ENCODE measurements at places on chromosomes 3 and 15.
A peak's percentile ranks its signal among the peaks of the same experiment; 100 is the strongest.

- DNase-seq = no peak
Observed at GRCh38 chr3:18252578-18252977, 172.6 kb downstream of the SATB1 start.

DNA sequence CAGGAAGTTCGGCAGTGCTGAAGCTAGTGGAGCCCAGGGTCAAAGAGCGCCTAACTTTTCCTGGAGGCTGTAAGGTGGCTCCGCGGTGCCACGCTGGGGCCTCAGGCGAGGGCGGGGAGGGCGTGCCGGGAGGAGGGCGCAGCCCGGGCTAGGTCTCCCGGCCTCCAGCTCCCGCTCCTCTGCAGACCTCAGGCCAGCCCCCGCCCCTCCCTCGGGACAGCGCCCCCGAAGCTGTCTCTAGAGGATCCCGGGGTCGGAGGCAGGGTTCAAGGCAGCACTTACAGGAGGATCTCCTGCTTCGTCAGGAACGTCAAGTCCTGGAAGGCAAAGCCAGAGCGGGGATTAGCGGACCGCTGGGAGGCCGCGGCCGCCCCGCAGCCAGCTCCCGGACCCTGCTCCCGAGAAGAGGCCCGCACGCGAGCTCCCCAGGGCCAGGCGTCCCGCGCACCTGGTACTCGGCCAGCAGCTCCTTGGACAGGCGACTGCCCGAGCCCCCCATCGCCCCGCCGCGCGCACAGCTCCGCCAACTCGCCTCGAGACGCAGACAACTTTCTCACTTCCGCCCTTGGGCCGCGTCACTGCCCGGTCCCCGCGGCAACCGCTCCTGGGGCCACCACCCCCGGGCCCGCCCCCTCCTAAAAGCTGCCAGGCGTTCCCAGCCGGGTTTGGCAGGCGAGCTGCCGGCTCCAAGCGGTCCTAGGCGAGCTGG lies at the start of gene CIB1:
Gene CIB1, minus strand, starts transcription at position 555 of the 709 bp plus-strand sequence. Its CDS starts 56 bp downstream, at position 499.
- peak; percentile 96 for DNase-seq

- no peak for DNase-seq
Observed at GRCh38 chr3:25018909-25019308, 409.2 kb upstream of the RARB start.

GRCh38 chr15:50840520-50840919 lies 68.0 kb upstream of the AP4E1 start:
- DNase-seq = no peak

- DNase-seq = no peak
Observed at GRCh38 chr15:67074886-67075229, 9.5 kb downstream of the SMAD3 start.

GRCh38 chr15:51251556-51251955 lies 86.8 kb downstream of the CYP19A1 start:
- DNase-seq = no peak

DNA sequence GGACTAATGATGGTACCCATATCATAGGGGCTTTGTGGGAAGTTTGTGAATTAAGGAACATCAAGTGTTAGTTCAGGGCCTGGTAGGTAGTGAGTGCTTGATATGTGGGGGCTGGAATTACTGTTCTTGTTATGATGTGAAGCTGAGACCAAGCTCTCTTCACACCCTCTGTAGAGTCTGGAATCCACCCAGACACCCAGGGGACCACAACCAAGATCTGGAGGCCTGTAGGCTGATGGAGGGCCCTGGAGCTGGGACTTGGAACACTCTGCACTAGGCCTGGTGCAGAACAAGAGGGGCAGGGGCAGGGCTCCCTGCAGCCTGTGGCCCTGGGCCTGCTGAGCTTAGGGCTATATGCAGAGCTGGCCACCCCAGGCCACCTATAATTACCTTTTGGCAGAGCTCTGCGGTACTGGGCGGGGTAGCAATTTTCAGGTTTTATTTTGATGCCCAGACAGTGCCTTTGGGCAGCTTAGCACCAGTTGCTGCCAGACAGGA lies 13.1 kb upstream of the PRKCD start:
- DNase-seq = no peak

- DNase-seq = no peak
Observed at GRCh38 chr15:31887246-31887645, 143.1 kb upstream of the CHRNA7 start.

DNA sequence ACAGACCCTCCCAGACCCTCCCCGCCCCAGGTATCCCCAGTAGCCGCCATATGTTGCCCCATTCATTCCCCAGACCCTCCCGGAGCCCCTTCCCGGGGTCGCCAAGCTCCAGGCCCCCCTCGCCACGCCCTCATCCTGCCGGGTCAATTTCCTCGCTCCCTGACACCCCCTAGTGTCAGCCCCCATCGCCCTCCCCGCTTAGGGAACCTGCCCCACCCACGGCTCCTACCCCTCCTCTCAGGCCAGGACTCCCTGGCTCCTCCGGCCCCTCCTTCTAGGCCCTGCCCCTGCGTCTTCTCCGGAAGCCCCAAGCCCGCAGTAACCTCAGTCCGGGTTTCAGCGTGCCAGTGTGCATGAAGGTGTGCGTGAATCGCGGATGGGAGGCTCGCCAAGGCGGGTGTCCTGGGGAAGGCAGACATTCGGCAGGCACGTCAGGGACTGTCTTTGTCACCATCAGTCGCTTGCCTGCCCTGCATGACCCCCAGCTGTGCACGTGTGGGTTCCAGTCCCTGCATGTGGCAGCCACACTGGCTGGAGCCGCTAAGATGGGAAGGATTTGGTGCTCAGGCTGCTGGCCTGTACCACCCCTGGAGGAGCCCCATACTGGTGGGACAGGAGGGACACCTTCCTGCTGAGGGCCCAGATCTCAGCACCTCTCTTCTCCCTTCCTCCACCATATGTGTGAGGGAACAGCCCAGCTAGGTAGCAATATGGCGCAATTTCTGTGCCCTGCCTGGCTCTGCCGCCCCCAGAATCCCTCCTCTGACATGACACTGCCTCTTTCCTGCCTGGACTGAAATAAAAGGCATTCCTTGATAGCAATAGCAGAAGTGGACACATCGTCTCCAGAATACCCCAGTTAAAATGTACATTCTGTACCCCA lies 693 bp downstream of the DISP2 start:
- no peak for DNase-seq

DNA sequence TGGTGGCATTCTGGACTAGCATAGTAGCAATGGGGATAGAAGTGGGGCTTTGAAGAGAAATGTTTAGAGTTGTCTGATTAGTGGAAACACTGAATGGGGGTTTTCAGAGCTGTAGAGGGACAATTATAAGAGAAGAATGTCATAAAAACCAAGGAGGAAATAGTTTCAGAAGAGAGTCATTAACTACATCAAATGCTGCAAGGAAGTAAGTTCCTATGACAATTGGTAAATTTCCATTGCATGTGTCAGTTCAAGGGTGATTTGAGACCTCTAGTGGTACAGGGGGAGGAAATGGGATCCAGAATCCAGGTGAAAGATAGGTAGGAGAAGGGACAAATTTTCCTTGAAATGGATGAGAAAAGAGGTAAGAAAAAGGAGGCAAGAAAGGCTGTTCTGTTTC lies 68.3 kb upstream of the TBC1D5 start:
- no peak for DNase-seq

- no peak for DNase-seq
Observed at GRCh38 chr15:52162260-52162659, 28.9 kb downstream of the GNB5 start.

GRCh38 chr15:81751256-81751655 lies 294.6 kb downstream of the MEX3B start:
- DNase-seq = no peak

DNA sequence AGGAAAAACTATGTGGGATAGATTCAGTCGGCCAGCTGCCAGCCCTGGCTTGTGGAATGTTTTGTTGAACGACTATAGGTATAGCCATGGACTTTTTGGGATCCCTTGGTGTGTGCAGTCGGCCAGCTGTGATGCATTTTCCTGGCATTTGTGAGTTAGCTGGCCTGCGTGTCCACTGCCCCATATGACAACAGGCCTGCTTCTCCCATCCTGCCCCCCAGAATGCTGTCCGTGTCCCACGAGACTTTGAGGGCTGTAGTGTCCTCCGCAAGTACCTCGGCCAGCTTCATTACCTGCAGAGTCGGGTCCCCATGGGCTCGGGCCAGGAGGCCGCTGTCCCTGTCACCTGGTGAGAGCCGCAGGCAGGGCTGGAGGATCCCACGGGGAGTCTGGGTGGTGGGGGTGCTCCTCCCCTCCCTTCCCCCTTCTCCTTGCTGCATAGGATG lies 23.6 kb downstream of the PTPN23 start:
- DNase-seq = no peak

DNA sequence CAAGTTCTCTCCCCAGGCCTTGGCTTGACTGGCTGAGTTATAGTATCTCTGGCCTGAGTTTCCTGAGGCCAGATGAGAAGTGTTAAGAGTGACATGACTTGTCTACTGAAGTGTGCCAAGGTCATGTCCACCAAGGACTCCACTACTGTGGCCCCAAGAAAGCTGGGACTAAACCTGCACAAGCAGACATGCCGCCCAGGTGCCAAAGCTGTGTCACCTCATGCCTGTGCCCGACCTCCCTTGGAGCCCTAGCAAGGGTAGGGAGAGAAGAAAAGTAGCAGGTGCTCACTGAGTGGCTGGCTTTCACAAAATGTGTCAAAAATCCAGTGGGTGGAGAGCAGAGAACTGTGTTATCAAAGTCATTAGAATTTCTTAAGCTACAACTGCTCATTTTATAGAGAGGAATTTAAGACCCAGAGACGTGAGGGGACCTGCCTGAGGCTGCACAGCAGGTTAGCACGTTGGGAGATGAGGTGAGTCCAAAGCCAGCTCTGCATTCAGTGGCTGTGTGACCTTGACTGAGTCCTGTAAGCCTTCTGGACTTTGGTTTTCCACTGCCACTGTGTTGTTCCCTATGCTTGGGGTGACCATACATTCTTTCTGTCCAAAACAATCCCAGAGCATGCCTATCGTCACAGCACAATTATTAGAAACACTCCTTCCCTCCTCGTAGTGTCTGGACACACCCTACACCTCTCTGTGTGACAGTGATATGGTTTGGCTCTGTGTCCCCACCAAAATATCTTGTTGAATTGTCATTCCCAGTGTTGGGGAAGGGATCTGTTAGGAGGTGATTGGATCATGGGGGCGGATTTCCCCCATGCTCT lies 5.0 kb upstream of the LYSMD4 start:
- DNase-seq = no peak

DNA sequence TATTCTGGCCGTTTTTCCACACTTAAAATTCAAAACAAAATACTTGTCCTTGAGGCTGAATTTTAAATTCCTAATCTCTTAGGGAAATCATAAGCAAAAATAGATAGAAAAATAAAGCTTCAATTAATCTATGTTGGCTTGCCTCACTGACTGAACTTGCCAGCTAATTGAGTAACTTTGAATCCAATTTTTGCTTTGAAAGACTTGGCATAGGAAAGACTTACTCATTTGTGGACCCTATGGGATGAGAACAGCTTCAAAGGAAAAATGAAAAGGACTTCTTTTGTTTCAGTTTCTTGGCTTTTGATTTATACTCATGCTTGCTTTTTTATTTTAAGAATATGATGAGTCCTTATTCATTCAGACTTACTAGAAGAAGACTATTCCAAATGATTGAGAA lies 370.7 kb upstream of the RARB start:
- no peak for DNase-seq

GRCh38 chr3:152941859-152942258 lies 106.9 kb downstream of the P2RY1 start:
- no peak for DNase-seq

- DNase-seq = no peak
Observed at GRCh38 chr3:52132930-52133329, 21.3 kb downstream of the POC1A start.

DNA sequence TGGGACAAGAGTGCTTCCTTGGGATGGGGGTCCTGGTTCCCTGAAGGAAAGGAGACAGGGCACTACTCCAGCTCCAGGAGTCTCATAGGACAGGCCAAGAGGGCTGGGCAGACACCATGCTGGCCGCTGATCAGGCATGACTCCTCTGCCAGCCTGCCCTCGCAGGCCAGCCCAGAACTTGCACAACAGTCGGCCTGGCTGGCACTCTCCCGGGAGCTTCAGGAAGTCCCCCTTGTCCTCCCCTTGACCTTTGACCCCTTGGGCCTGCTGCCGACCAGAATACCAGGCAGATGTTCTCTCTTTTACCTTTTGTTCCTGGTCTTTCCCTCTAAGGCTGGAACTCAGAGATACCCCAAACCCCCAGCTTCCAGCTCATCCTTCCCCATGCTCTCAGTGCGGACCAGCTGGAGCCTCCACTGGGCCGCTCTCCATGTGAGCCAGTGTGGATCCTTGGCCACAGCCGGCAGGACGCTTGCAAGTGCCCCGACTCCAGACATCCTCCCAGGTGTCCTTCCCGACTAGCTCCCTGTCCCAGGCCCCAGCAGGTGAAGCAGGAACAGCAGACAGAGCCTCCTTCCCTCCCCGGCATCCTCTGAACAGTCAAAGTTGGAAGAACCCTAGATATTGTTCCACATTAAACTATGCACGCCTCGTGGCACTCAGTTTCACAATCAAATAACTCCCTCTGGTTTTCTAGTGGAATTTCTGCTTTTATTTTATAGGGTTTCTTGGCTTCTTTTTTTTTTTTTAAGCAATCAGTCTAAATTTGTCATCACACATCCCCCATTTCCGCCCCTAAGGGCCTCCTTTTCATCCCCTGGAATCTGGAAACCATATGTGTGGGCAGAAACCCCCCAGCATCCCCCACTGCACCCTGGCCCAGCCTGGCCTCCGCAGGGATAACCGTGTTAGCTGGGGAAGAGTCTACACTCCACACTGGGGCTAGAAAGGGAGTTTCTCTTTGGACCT lies 15.7 kb downstream of the VPS18 start:
- DNase-seq = no peak

- DNase-seq = no peak
Observed at GRCh38 chr3:143119974-143120715, 574 bp downstream of the CHST2 start.
